ENCODE measurements at places on chromosomes 11 and 22.
A peak's percentile ranks its signal among the peaks of the same experiment; 100 is the strongest.

- DNase-seq: no peak
These were observed 12.1 kb downstream of the DENND5A start for GRCh38 chr11:9253086-9253485.

DNA sequence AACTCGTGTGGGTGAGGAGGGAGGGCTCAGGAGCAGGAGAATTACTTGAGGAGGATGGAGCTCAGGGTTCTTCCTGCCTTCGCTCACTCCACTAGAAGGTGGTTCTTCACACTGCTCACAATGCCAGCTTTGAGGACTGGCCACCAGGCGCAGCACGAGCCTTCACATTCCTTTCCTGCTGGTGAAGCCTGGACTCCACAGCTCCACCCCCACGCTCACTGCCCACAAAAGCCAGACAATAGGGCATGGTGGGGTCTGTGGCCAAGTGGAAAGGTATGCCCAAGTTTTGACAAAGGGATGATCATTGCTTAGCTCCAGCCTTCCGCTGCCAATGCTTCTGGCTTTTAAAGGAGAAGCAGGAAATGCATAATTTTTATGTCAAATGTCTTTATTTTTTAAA is 58.0 kb upstream of the FADD start:
- no peak for DNase-seq

GRCh38 chr11:42112866-42113265 is 653.4 kb upstream of the LRRC4C start:
- DNase-seq: no peak

GRCh38 chr11:61734767-61735166 is 17.7 kb upstream of the MYRF start:
- DNase-seq: no peak

GRCh38 chr22:23306438-23306921 is 126.2 kb downstream of the BCR start:
- no peak for DNase-seq

DNA sequence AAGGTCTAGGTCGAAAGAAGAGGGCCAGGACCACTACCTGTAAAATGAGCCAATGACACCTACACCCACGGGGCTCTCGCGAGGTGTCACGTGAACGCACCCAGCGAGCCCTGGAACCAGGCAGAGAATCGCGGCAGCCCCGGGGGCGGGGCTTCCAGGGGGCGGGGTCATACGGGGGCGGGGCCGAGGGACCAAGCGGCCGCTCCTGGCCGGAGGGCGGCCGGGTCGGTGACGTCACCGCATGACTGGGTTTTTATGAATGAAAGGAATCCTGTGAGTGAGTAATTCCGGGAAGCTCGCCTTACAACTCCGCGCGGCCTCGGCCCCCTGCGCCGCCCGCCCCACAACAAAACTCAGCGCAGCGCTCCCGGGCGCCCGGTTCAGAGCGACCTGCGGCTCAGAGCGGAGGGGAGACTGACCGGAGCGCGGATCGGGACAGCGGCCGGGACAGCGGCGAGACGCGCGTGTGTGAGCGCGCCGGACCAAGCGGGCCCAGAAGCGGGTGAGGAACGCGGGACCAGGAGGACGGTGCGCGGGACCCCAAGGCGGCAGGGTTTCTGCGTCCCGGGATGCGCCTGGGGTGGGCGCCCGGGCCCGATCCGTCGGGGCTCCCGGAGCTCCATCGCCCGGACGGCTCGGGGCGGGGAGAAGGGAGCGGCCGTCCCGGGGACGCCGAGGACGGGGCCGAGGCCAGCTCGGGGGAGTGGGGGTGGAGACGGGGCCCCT is at the start of gene MAFF:
Gene MAFF, plus strand, starts transcription at position 284 of the 726 bp plus-strand sequence. CDS start 11,860 bp downstream, outside the sequence.
- DNase-seq: no peak

DNA sequence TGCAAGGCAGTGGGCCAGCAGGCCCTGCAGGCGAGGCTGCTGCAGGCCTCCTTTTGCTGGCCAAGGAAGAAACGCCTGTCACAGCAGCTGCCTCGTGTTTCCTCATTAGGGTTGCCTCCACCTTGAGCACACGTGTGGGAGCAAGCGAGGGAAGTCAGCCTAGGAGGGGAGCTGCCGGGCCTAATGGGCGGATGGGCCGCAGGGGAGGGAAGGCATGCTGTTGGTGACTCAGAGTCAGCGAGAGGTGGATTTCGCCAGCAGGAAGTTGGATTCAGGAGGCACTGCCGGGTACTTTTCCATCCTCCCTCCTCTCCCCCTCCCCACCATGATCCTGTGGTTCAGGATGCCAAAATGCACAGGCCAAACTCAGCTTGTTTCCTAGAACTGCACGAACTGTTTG is 498.7 kb downstream of the METTL15 start:
- DNase-seq: no peak

GRCh38 chr11:102279641-102280170 is 37.6 kb upstream of the BIRC3 start:
- no peak for DNase-seq

DNA sequence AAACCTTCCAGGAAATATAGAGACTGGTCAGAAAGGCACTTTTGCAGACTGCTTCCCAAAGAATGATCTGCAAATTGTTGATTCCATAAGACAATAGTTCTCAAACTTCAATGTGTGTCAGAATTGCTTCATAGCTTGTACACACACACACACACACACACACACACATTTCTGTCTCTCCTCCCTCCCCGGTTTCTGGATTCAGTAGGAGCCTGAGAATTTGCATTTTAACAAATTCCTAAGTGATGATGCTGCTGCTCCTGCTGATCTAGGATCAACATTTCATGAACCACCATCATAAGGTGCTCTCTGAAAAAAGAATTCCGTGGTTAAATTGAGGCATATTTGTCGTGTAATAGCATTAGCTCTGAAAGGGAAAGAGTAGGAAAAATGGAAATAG is 35.3 kb upstream of the FZD4 start:
- DNase-seq: no peak

GRCh38 chr11:77193167-77193566 is 65.1 kb downstream of the MYO7A start:
- DNase-seq: no peak

- no peak for DNase-seq
These were observed 45.1 kb downstream of the KREMEN1 start for GRCh38 chr22:29117799-29118477.

DNA sequence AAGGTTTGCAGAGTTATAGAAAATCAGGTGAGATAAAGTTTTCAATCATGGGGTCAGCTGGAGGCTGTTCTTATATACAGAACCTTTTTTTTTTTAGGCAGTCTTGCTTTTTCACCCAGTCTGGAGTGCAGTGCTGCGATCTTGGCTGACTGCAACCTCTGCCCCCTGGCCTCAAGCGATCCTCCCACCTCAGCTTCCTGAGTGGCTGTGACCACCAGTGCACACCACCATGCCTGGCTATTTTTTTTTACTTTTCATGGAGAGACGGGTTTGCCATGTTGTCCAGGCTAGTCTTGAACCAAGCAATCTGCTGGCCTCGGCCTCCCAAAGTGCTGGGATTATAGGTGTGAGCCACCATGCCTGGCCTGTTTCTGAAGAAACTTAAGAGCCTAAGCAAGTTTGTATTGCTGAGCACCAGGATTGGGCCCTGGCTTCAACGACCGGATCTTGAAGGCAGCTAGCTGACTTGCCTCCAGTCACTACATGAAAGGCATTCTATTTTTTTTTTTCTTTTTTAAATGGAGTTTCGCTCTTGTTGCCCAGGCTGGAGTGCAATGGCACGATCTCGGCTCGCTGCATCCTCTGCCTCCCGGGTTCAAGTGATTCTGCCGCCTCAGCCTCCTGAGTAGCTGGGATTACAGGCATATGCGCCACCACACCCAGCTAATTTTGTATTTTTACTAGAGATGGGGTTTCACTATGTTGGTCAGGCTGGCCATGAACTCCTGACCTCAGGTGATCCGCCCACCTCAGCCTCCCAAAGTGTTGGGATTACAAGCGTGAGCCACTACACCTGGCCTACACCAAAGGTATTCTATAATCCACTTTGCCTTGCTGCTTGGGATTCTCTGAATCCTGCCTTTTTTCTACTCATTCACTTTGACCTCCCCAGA is 7.6 kb downstream of the XBP1 start:
- no peak for DNase-seq

- DNase-seq: no peak
These were observed 39.5 kb upstream of the CHRNA10 start for GRCh38 chr11:3710485-3711259.

- DNase-seq: peak; percentile 53
These were observed 14.0 kb downstream of the RAC2 start for GRCh38 chr22:37229805-37230672.

DNA sequence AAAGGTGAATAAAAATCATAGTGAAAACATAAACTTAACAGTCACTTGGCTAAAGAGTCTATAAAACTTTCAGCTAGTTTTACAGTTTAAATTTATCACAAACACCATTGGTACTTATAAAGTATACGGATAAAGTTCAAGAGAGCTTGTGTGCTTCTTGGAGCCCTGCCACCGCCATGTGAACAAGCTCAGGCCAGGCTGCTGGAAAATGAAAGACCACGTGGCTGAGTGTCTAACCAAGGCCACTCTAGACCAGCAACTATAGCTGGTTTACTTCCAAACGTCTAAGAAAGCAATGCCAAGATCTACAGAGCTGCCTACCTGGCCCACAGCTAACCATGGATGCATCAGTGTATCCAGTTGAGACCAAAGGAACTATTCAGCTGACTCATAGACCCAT is 66.3 kb upstream of the API5 start:
- no peak for DNase-seq

DNA sequence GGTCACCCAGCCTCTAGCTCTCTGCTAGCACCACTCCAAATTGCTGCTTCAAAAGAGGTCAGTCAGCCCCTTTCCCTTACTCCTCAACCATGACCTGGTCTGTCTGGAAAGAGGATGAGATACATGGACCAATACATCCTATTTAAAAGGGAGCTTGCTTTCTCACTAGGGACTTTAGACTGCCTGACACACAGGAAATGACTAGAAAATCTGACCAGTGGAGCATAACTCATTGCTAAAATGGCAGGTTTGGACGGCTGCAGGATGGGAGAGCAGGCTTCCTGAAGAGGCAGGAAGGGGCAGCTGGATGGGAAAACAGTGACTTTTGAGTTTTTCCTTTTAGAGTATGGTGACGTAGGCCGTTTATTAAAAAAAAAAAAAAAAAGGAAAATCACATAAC is 25.3 kb downstream of the STIM1 start:
- DNase-seq: no peak

- no peak for DNase-seq
These were observed 19.0 kb downstream of the TMEM258 start for GRCh38 chr11:61773356-61773755.

- no peak for DNase-seq
These were observed 316.0 kb downstream of the ETS1 start for GRCh38 chr11:128271401-128271800.
